Stimulated activated CD8-positive, alpha-beta memory T cell treated with anti-CD3 and anti-CD28 coated beads, Interleukin-12 subunit alpha, Interleukin-12 subunit beta, amount 100 ng/mL, for 1 hour (primary cell): ENCODE measurements at places on chromosomes 4 and X.

GRCh38 chr4:88744609-88745008, 47.0 kb upstream of the NAP1L5 start:
- DNase-seq, result no peak

DNA sequence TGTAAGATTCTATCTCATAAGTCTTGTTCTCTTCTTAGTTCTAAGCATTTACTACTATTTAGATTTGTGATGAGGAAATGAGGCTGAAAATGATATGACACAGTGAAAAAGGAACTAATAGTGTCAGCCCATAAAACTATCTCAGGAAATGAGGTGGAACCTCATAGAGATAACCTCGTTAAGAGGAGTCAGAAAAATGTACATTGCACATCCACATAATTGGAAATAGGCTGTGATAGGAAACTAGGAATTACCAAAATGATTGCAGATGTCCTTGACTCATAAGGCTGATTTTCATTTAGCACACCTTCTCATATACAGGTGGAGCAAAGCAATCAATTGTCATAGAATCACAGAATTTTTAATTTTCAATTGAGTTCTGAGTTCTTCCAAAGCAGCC, 26.8 kb downstream of the ANXA10 start:
- no peak for DNase-seq

DNA sequence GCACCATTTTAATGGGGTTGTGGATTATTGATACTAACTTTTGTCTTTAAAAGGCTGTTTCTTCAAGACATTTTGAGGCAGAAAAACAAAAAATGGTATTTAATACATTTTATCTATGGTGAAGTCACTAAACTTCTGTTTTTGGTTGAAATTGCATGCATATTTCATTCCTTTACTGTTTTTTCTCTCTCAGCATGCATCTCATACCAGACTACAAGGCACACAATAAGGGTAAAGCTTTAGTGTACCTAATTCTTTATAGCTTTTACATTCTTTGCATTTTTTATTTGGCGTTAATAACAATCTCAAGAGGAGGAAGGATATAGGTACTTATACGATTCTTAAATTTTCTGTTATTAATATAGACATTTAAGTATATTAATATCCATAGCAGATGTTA, 151.0 kb upstream of the DKK2 start:
- DNase-seq, result no peak

DNA sequence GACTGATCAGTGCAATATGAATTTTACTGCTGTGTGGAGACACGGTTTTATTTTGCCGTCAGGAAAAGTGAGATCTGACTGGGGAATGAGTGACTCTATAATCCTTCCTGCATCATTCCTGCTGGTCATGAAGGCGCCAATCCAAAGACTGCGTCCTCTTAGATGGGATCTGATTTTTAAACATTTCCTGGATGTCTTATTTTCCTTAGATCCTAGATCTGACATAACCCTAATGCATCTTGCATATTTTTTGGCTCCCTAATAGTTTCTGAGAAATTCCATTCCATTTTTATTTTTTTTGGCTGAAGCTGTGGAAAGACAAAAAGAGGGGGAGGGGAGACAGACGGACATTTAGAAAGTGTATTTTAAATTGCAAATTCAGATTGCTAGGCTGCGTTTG, 454.9 kb upstream of the FAT1 start:
- no peak for DNase-seq
